ENCODE measurements at places on chromosomes 16 and 17. TPM values are rescaled to one million over a fixed set of nuclear protein-coding genes. Genes with fewer than 3 reads are reported as not detected.
A peak's percentile ranks its signal among the peaks of the same experiment; 100 is the strongest.

The LHX1 gene
- total RNA-seq: not detected

The NTN3 gene
- total RNA-seq: not detected

The OR3A3 gene
- total RNA-seq: not detected

The CDRT4 gene
- total RNA-seq: 3.6 TPM

The ITGA2B gene
- not detected for total RNA-seq

The MYLK3 gene
- 0.55 TPM for total RNA-seq

The KCTD19 gene
- total RNA-seq: not detected

DNA sequence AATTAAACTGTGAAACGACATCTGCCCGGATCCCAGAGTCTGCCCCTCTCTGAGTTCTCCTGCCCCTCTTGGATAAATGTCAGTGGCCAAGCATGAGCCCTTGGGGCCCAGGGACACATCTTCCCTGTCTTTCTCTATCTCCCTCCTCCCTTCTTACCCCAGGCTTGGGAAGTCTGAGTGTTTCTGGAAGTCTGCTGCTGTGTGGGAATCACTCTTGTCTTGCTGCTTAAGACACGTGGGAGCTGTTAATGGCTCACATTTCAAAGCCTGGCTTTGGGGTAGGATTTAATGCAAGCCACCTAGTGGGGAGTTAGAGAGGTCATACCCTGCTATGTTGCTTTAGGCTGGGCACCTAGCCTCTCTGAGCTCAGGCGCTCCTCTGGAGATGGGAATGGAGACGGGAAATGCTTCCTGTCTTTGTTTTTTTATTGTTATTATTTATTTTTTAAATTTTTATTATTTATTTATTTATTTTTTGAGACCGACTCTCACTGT, 218.5 kb upstream of the CIBAR2 start:
- H3K4me3 ChIP-seq: no peak overlapping the region
- H3K27ac ChIP-seq: no peak overlapping the region
- peaks cover 36% of the 10 kb centered on the region for H3K27me3 ChIP-seq
- no peaks in the 10 kb centered on the region for H3K36me3 ChIP-seq
- peaks cover 22% of the 10 kb centered on the region for H3K4me1 ChIP-seq
- no peak for DNase-seq

GRCh38 chr16:24452724-24453123, 86.6 kb upstream of the RBBP6 start:
- H3K4me1 ChIP-seq: no peaks in the 10 kb centered on the region
- H3K27ac ChIP-seq: no peak overlapping the region
- H3K27me3 ChIP-seq: peaks cover 19% of the 10 kb centered on the region
- DNase-seq: no peak

- no peak for DNase-seq
- peaks cover 30% of the 10 kb centered on the region for H3K27me3 ChIP-seq
- no peaks in the 10 kb centered on the region for H3K4me1 ChIP-seq
These were observed 62.0 kb upstream of the CRHR1 start for GRCh38 chr17:45722161-45722560.

GRCh38 chr16:79363484-79363883, 237.1 kb downstream of the MAF start:
- H3K4me1 ChIP-seq: no peaks in the 10 kb centered on the region
- no peak overlapping the region for H3K4me3 ChIP-seq
- H3K27me3 ChIP-seq: peaks cover 11% of the 10 kb centered on the region
- H3K36me3 ChIP-seq: no peaks in the 10 kb centered on the region
- DNase-seq: no peak
- H3K27ac ChIP-seq: no peak overlapping the region

GRCh38 chr17:19939993-19940721, 37.5 kb downstream of the AKAP10 start:
- peaks cover 75% of the 10 kb centered on the region for H3K36me3 ChIP-seq
- H3K27ac ChIP-seq: no peak overlapping the region
- no peak for DNase-seq
- no peaks in the 10 kb centered on the region for H3K27me3 ChIP-seq
- H3K4me1 ChIP-seq: peaks cover 7% of the 10 kb centered on the region

DNA sequence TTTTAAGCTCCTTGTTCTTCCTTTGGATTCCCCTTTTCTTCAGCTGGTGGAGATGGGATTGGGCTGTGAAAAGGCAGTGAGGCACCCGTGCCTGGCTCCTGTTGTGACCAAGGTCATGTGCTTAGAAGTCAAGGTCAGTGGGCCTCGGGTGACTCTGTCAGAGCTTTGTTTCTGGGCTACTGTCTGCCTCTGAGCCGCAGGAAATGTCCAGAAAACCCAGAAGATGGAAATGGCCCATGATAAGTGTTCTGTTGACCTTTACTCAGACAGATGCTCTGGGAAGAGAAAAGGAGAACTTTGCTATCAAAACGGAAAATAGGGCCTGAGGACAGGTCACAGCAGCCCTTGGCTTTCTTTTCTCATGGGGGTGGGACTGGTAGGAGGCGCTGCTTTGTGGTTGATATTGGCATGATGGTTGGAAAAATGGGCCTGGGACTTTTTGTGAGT, 2.9 kb downstream of the ABCC1 start:
- H3K4me3 ChIP-seq: no peak overlapping the region
- peaks cover 48% of the 10 kb centered on the region for H3K4me1 ChIP-seq
- H3K27me3 ChIP-seq: no peaks in the 10 kb centered on the region
- H3K27ac ChIP-seq: peak overlapping the region; percentile 56

DNA sequence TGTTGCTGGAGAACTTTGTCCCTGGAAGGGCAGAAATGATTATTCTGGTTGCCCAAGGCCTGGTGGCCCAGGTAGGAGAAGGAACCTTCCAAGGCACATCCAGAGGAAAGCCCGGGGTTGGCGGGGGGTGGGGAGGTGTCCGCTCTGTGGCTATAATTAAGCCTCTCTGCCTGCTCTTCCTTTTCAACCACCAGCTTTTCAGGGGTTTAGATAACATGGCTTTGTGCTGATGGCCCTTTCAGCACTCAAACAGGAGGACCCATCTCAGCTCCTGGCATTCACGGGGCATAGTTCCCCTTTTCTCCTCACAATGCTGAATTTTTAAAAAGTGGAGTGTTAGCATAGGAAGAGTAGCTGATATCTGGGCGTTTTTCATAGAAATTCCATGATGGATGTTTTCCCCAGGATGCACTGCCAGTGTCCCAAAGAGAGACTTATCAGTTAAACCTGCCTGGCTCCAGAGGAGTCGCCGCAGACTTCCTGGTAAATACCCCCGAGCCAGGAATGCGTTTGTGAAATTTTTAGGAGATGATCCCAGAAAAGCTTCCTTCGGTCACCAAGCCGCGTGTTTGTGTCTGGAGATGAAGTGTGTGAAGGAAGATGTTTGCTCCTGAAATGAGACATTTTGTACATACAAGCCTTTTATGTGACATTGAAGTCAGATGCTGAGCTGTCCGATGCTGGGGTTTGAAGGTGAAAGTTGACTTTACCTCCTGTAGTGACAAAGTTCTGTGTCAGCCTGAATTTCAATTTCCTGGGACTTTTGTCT, 188.5 kb downstream of the MSI2 start:
- H3K4me1 ChIP-seq: peaks cover 84% of the 10 kb centered on the region
- H3K27ac ChIP-seq: peak overlapping the region; percentile 30
- no peaks in the 10 kb centered on the region for H3K27me3 ChIP-seq
- H3K36me3 ChIP-seq: peaks cover 1% of the 10 kb centered on the region

DNA sequence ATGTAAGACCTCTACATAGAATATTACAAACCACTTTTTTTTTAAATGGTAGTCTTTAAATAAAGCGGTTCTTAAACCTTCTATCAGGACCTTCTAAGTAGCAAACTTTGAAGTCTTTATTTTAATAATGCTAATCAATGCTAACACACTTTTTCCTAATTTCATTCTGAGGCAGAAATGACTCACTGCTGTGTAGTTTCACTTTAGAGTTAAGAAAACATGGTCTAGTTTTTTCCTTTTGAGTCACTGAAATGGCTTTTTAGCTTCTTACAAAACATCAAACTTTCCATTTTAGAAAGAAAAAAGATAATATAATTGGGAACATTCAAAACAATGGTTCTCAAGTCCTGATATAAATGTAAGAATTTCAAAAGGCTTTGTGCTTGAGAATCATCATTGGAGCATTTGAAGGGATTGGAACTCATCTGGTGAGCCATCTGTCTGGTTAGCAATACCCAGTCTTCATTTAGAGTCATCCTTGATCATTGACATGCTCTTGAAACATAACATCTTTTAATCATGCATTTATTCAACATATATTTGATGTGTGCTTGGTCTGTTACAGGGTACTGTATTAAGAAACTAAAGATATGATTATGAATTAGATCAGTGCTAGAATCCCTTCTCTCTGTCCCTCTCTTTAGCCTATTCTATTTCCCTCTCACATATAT, 258.3 kb upstream of the MON1B start:
- H3K36me3 ChIP-seq: no peaks in the 10 kb centered on the region
- H3K27ac ChIP-seq: no peak overlapping the region
- no peak for DNase-seq
- no peaks in the 10 kb centered on the region for H3K4me1 ChIP-seq
- no peaks in the 10 kb centered on the region for H3K27me3 ChIP-seq

GRCh38 chr16:68779891-68780290, 42.8 kb downstream of the CDH1 start:
- no peaks in the 10 kb centered on the region for H3K27me3 ChIP-seq
- no peak overlapping the region for H3K27ac ChIP-seq
- no peak overlapping the region for H3K4me3 ChIP-seq
- DNase-seq: no peak

DNA sequence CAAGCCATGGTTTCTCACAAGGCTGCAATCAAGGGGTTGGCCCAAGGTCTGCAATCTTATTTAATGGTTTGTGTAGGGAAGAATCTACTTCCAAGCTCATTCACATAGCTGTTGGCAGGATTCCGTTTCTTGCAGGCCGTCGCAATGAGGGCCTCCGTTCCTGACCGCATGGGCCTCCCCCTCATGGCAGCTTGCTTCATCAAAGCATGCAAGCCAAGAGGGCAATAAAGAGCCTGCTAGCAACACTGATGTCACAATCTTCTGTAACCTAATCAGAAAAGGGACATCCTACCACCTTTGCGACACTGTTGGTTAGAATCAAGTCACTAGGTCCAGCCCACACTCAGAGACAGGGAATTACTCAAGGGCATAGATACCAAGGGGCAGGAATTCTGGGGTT, 95.5 kb downstream of the CCT6B start:
- H3K36me3 ChIP-seq: no peaks in the 10 kb centered on the region
- no peak for DNase-seq
- no peak overlapping the region for H3K27ac ChIP-seq
- no peak overlapping the region for H3K4me3 ChIP-seq
- H3K4me1 ChIP-seq: no peaks in the 10 kb centered on the region

- no peak for DNase-seq
- no peaks in the 10 kb centered on the region for H3K4me1 ChIP-seq
- no peak overlapping the region for H3K27ac ChIP-seq
- H3K27me3 ChIP-seq: peaks cover 11% of the 10 kb centered on the region
- no peak overlapping the region for H3K4me3 ChIP-seq
These were observed 244.2 kb downstream of the GSG1L start for GRCh38 chr16:27819356-27819755.

- no peaks in the 10 kb centered on the region for H3K36me3 ChIP-seq
- H3K4me3 ChIP-seq: no peak overlapping the region
- no peaks in the 10 kb centered on the region for H3K4me1 ChIP-seq
- H3K27ac ChIP-seq: no peak overlapping the region
These were observed 290.4 kb downstream of the TOX3 start for GRCh38 chr16:52256310-52257078.

- no peak overlapping the region for H3K27ac ChIP-seq
- no peak for DNase-seq
- H3K27me3 ChIP-seq: no peaks in the 10 kb centered on the region
- H3K36me3 ChIP-seq: no peaks in the 10 kb centered on the region
- H3K4me3 ChIP-seq: no peak overlapping the region
These were observed 138.3 kb upstream of the CDH13 start for GRCh38 chr16:82488460-82488859.

- no peak for DNase-seq
- H3K36me3 ChIP-seq: no peaks in the 10 kb centered on the region
- H3K4me3 ChIP-seq: no peak overlapping the region
- no peaks in the 10 kb centered on the region for H3K27me3 ChIP-seq
These were observed 31.3 kb upstream of the RASD1 start for GRCh38 chr17:17527534-17527933.

DNA sequence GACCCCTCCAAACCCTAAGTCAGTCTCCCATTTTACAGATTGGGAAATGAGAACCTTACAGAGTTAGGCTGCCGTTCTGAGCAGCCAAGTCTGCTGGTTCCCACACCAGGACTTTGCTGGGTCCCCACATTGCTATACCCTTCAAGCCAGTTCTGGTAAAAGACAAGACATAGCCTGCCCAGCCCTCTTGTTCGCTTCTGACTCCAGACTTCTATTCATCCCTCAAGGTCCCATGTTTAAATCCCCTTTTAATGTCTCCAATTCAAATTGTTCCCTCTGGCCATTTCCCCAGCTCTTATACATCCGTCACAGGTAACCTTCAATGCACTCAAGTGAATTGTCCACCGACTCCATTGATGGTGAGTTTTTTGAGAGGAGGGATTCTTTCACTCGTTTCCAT, 30.2 kb downstream of the WNT3 start:
- no peaks in the 10 kb centered on the region for H3K36me3 ChIP-seq
- H3K27ac ChIP-seq: no peak overlapping the region
- H3K27me3 ChIP-seq: peaks cover 24% of the 10 kb centered on the region
- no peak for DNase-seq
- no peak overlapping the region for H3K4me3 ChIP-seq

GRCh38 chr16:89038811-89039735, 54.6 kb upstream of the ACSF3 start:
- DNase-seq: no peak
- no peak overlapping the region for H3K27ac ChIP-seq

GRCh38 chr17:29283496-29283895, 10.5 kb downstream of the NUFIP2 start:
- H3K27ac ChIP-seq: no peak overlapping the region
- H3K27me3 ChIP-seq: no peaks in the 10 kb centered on the region
- peaks cover 87% of the 10 kb centered on the region for H3K36me3 ChIP-seq
- no peak for DNase-seq

- peaks cover 2% of the 10 kb centered on the region for H3K4me1 ChIP-seq
- no peaks in the 10 kb centered on the region for H3K36me3 ChIP-seq
- no peak overlapping the region for H3K27ac ChIP-seq
- no peak for DNase-seq
- no peak overlapping the region for H3K4me3 ChIP-seq
- H3K27me3 ChIP-seq: peaks cover 19% of the 10 kb centered on the region
These were observed 9.8 kb upstream of the TBX2 start for GRCh38 chr17:61389670-61390478.

DNA sequence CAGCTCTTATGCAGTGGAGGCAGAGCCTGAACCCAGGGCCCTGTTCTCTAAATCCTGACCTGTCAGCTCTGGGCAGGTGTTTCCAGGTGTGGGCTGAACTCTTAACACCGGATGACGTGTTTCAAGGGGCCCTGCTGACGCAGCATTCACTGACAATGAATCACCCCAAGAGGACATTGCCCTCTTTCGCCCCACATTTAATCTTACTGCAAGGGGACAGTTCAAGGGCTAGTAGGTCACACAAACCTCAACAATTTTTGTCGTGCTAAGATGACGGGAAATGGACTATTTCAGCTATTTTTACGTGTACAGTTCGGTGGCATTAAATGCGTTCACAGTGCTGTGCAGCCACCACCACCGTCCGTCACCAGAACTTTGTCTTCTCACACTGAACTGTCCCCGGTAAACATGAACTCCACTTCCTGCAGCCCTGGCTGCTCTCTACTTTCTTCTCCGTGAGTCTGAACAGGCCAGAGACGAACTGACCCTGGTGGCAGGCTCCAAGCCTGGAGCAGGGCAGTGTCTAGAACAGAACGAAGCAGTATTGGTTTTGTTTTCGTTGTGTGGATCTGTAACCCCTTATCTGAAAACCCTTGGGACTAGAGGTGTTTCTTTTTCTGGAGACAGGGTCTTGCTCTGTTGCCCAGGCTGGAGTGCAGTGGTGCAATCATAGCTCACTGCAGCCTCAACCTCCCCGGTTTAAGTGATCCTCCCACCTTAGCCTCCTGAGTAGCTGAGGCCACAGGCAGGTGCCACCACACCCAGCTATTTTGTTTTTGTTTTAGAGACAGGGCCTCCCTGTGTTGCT, 88.4 kb upstream of the CIBAR2 start:
- no peaks in the 10 kb centered on the region for H3K4me1 ChIP-seq
- H3K36me3 ChIP-seq: no peaks in the 10 kb centered on the region
- no peak overlapping the region for H3K27ac ChIP-seq
- peaks cover 4% of the 10 kb centered on the region for H3K27me3 ChIP-seq
- DNase-seq: no peak
